ENCODE measurements at places on chromosomes 2 and 18. TPM values are rescaled to one million over a fixed set of nuclear protein-coding genes. Genes with fewer than 3 reads are reported as not detected.
A peak's percentile ranks its signal among the peaks of the same experiment; 100 is the strongest.

- no peak for DNase-seq
- H3K27ac ChIP-seq, result no peak overlapping the region
- no peaks in the 10 kb centered on the region for H3K4me1 ChIP-seq
- no peak overlapping the region for H3K4me3 ChIP-seq
- no peaks in the 10 kb centered on the region for H3K36me3 ChIP-seq
Observed at GRCh38 chr2:155961641-155962040, 370.9 kb downstream of the NR4A2 start.

- H3K4me3 ChIP-seq, result no peak overlapping the region
- DNase-seq, result no peak
- peaks cover 41% of the 10 kb centered on the region for H3K36me3 ChIP-seq
- H3K27me3 ChIP-seq, result no peaks in the 10 kb centered on the region
Observed at GRCh38 chr18:74508821-74509225, 12.7 kb downstream of the CNDP2 start.

- peak; percentile 37 for DNase-seq
- no peaks in the 10 kb centered on the region for H3K27me3 ChIP-seq
- H3K36me3 ChIP-seq, result no peaks in the 10 kb centered on the region
- H3K4me3 ChIP-seq, result peak overlapping the region; percentile 96
- peak overlapping the region; percentile 81 for H3K27ac ChIP-seq
Observed at GRCh38 chr2:108534584-108535356, 500 bp downstream of the LIMS1 start.

DNA sequence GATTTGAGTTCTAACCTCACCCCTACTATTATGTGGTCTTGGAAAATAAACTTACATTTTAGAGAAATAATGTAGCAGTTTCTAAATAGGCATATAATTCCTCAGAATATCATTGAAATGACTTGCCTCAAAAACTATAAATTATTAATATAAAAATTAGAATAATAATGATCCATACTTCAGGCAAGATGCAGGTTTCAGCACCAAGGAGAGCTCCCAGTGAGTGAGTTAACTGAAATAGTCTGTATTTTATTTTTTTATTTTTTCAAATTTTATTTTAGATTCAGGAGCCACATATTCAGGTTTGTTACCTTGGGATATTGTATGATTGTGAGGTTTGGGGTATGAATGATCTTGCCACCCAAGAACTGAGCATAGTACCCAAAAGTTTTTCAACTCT, 472.2 kb upstream of the DCC start:
- no peaks in the 10 kb centered on the region for H3K4me1 ChIP-seq
- H3K27me3 ChIP-seq, result no peaks in the 10 kb centered on the region
- peak; percentile 22 for DNase-seq
- H3K36me3 ChIP-seq, result no peaks in the 10 kb centered on the region
- H3K4me3 ChIP-seq, result no peak overlapping the region

- no peak overlapping the region for H3K4me3 ChIP-seq
- H3K36me3 ChIP-seq, result peaks cover 2% of the 10 kb centered on the region
- H3K27me3 ChIP-seq, result no peaks in the 10 kb centered on the region
Observed at GRCh38 chr2:231554327-231554726, 24.1 kb upstream of the NMUR1 start.

VSNL1 gene
- total RNA-seq, result not detected

GRCh38 chr2:80303909-80304837, at the start of gene LRRTM1:
Gene LRRTM1, minus strand, starts transcription at chr2:80304752. Its CDS starts 933 bp downstream, at chr2:80303819.
- H3K36me3 ChIP-seq, result peaks cover 1% of the 10 kb centered on the region
- peaks cover 59% of the 10 kb centered on the region for H3K27me3 ChIP-seq
- no peak within 1 kb of the TSS for H3K27ac ChIP-seq
- H3K4me3 ChIP-seq, result no peak within 1 kb of the TSS
- no peak for DNase-seq

GRCh38 chr2:75464348-75464946, 96.3 kb downstream of the EVA1A start:
- H3K4me3 ChIP-seq, result no peak overlapping the region
- DNase-seq, result no peak
- no peaks in the 10 kb centered on the region for H3K36me3 ChIP-seq
